Left renal pelvis (tissue), 4 donors: ENCODE measurements at places on chromosomes 7 and 10.

DNA sequence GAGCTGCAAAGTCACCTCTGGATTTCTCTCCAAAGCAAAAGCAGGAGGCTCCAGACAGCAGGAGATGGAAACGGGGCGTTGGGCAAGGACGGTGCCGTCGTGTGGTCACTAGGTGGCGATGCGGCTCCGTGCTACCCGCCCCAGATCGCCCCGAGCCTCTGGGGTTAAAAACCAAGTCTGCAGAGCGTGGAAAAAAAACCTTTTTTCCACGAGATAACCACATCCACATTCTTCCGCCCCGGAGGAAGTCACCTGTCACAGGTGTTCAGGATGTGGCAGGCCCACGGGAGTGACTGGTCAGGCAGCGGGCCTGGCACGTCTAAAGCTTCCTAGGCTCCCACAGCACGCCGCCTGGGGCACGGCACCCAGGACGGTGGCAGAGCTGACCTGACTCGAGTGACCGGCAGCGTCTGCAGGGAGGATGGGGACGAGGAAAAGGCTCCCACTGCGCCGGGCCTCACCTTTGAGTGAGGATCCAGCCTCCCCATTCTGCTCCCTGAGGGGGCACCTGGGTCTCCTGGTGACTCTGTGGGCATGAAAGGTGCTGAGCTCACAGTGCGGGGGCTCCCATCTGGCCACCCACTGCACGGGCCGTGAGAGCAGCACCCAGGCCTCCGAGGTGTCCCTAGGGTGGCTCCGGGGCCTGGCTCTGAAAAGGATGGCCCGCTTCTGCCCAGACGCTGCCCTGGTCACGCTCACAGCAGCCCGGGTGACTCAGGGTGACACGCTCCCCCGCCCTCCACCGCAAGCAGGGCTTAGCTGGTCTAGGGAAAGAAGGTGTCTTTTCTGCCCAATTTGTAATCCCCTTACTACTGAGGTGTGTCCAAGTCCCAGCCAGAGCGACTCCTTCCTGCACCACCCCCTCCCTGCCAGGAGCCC is 71.3 kb upstream of the TNRC18 start:
- no peak for DNase-seq

DNA sequence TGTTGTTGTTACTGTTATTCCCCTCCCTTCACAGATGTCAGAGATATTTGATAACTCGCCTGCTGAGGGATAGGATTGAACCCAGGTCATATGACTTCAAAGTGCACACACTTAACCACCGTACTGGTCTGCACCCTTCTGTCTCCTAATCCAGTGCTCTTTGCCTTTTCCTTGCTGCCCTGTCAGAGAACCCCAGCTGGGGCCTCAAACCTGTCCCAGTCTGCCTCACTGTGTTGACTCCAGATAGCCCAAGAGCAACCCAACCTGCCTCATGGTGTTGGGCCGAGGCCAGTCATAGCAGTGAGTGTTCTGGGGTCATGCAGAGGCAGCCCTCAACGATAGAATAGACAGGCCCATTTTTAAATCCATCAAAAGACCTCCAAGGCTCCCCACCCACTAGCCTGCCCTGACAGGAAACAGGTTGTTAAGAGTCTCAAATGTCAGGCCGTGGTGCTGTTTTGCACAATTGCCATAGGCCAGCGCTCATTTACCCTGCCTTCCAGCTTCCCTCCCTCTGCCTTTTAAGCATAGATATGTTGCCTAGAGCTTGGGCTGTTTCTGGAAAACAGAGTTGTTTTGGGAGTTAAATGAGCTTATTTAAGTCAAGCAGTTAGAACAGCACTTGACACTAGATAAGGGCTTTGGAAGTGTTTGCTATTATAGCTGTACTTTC is 37.0 kb upstream of the PDCD4 start:
- peak; percentile 69 for DNase-seq

GRCh38 chr7:85521108-85521694 is 334.3 kb upstream of the SEMA3D start:
- DNase-seq, result no peak

DNA sequence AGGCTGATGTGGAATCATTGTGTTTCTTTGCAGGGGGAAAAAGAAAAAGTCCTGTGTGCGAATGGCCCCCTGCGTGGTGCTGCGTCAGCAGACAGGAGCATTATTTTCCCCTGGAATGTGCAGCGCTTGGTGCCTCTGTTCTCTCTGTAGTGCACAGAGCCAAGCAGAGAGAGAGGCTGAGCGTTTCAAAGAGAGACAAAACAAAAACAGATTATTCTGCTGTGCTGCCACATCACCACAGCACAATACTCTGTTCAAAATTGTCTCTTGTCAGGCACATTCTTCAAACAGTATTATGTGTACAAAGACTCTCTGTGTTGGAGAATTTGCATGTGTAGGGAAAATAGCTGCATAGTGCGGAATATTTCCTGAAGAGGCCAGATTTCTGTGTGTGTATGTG is 609.0 kb downstream of the SDK1 start:
- DNase-seq, result no peak

DNA sequence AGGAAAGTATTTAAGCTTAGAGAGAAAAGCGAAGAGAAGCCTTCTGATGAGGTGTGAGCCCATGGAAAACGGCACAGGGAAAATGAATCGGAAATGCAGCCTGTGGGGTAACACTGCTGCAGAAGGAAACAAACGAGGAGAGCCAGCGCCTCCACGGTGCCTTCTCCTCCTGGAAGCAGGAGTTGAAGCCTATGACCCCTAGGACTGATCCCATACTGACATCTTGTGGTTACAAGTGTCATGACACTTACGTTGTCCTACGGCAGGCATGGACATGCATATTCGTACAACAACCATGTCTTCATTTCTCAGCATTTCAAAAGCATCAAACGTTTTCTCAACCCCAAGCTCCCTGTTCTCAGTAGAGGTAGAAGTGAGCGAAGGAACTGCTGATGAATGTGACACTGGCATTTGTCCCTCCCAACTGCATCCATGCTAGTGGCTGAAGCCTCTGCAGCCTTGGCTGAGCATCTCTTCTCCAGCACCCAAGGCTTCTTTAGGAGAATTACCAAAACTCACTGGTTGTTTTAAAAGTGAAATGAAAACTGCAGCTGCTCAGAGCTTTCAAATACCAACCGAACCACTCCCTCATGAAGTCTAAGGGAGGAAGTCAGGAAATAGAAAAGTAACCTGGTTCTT is 160.2 kb downstream of the JAZF1 start:
- DNase-seq, result peak; percentile 65

- DNase-seq, result no peak
Observed at GRCh38 chr10:110355922-110356627, 51.4 kb upstream of the SMNDC1 start.

GRCh38 chr7:155529845-155530244 is 16.5 kb downstream of the CNPY1 start:
- no peak for DNase-seq

DNA sequence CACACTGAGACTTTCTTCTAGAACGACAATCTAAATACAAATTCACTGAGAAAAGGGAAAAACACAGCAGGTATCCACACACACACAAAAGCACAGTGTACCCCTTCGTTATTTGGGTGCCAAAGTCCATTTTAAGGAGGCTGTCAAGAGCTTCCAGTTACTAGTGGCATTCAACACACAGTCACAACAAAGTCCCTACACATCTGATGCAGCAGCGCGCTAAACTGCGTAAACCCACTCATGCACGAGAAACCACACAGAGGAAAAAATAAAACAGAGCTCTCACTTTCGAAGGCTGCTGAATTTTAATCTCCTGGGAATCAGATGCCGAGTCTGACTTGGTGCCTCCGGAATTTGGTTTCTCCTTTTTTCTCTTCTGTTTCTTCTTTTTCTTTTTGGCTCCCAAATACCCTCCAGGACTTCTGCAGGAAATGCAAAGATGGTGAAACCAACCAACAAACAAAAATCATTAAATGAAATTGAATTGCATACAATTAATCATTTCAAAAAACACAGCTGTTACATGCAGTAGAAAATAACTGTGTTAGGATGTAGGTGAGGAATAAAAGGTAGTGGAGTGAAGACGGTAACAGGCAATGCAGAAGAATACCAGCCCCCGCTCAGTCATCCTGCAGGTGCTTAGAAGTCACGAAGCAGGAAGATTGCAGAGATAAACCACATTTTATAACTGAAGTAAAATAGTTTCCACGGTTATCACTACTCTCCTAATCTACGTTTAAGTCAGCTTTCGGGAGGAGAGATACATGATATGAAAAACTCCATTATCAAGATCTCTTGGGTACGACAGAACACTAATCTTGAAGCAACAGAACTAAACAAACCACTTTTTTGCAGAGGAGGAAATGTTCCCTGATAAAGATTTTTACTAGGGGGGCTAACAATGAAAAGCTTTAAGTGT is 27.1 kb downstream of the NMT2 start:
- DNase-seq, result no peak

DNA sequence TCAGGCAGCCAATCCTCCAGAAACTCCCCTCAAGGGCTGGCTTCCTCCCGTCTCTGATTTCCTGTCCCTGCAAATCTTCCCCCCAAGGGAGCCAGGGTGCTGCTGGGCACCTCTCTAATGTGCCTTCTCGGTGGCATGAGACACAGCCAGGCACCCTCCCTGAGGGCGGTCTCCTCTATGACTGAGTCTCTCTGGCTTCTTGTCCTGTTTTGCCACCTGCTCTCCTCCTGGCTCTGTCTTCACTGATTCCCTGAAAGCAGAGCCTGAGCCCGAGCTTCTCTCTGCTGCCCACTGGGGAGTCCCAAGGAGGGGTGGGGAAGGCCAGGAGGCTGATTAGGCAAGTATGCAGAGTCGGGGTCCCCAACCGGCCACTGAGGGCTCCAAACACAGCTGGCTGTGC is 60.4 kb upstream of the INSIG1 start:
- DNase-seq, result no peak

DNA sequence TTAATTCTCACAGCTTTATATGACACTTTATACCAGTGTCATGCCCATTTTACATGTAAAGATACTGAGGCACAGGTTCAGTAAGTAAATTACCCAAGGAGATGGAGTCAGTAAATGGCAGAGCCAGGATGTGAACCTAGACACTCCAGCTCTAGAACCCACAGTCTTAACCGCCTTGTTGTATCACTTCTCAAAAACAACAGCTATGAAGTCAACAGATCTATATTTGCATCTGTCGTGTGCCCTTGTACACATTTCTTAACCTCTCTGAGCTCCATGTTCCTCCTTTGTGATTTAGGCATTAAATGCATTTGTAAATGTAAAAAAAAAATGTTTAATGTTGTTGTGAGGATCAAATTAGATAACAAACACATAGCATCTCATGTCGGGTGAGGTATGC is 716.2 kb downstream of the SUGCT start:
- DNase-seq, result no peak

GRCh38 chr7:73734619-73735527 is 3.7 kb downstream of the ABHD11 start:
- DNase-seq, result no peak

DNA sequence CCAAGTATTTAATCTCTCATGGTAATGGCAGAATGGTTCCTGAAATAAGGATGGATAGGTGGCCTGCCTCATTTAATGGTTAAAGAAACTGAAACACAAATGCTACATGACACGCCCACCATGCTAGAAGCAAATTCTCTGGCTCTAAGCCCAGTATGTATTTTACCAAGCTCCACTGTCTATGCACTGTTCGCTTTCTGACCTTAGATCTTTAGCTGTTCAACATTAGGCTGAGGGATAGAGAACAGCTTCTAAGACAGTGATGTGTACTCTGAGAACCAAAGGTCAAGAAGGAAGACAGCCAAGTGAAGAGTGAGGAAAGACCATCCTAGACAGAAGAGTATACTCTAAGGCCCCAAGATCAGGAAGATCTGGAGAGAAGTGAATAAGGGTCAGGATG is 26.6 kb downstream of the FAM3C start:
- DNase-seq, result no peak

- DNase-seq, result no peak
Observed at GRCh38 chr7:139242741-139243281, 11.8 kb downstream of the UBN2 start.

DNA sequence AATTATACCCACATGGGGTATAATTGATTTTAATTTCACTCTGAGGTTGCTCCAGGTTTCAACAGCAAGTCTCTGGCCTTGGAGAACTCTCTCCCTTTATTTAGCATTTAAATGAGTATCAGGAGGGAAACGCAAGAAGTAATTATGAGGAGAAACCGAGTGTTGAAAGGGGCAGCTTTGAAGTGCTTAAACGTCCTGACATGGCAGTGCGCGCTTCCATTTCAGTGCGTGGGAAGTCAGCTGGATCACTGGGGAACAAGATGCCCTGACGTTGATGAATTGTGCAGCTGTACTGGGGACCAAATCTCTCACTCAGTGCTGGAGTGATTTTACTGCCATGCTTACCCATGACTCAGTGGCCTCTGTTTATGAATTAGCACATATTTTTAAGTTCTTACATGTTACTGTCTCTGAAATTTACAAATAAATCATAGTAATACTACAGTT is 106.0 kb upstream of the PRR15 start:
- peak; percentile 45 for DNase-seq
